ENCODE measurements at places on chromosomes 2 and 18. TPM values are rescaled to one million over a fixed set of nuclear protein-coding genes. Genes with fewer than 3 reads are reported as not detected.

- DNase-seq = no peak
Measured at GRCh38 chr18:44852818-44853217, 172.1 kb downstream of the SETBP1 start.

GRCh38 chr2:146952696-146953095, 892.1 kb upstream of the ACVR2A start:
- DNase-seq = peak; percentile 32

GRCh38 chr2:127423478-127423843, 5.2 kb downstream of the PROC start:
- DNase-seq = no peak

DNA sequence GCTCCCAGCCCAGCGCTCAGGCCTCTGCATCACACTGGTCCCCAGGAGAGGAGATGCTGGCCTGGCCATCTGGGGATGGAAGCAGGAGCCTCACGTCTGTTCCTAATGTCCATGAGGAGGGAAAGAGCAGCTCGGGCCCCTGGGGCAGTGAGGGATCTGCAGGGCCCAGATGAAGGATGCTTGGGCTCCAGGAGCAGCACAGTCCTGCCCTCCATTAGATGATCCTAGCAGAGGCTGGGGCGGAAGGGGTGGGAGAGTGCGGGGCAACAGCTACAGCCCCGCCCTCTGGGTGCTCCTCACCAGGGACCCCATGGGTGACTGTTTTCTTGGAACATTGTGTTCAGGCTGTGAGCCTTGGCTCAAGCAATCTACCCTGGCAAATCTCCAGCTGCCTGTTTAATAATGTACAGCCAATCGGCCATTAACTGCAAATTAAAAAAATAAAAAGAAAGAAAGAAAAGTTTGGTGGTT, 49.7 kb downstream of the TNS1 start:
- no peak for DNase-seq

DNA sequence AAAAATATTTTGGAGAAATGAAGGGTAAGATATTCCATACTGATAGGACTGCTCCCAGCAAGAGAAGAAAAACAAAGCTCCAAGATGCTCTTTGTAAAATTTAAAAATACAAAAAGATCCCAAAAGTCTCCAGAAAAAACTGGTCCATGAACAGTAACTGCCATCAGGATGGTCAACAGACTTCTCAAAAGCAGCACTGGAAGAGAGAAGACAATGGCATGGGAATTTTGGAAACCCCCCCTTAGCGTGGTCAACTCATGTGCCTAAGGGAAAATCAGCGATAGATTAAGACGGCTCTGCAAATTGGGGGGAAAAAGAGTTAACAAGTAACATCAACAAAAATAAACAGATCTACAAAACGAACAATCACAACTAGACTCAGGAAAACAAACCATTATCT, 23.6 kb downstream of the B4GALT6 start:
- DNase-seq = no peak

GRCh38 chr2:68127358-68128242, 30.1 kb upstream of the PNO1 start:
- no peak for DNase-seq

DNA sequence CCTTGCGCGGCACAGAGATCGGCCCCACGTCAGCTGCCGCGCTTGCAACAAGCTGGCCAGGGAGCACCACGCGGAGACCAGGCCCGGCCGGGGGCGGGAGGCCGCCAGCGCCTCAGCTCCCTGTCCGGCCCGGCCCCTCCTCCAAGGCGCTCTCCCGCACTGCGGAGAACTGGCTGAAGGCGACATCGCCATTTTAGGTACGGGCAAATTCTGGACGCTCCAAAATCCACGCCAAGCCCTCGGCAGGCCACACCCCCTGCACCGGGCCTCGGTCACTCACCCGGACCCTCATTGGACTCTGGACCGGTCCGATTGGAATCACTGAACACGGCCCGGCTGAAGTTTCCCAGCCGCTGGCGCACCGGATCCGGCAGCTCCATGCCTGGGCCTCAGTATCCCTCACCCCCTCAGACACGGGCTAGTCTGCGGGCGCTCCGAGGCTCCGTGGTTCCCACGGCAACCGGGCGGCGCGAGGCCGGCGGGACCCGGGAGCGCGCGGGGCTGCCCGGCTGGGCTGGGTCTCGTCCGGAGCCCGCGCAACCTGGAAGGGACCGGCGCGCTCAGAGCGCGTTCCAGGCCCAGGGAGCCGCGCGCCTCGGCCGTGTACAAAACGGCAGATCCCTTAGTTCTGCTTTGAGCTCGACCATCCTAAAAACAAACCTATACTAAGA, at the start of gene TMEM17:
TSS of gene TMEM17 (minus strand) at position 446 of the 671 bp plus-strand sequence. CDS start at position 380, 66 bp downstream.
- peak; percentile 37 for DNase-seq

- DNase-seq = no peak
Measured at GRCh38 chr2:128329607-128330006, 10.9 kb upstream of the HS6ST1 start.

DNA sequence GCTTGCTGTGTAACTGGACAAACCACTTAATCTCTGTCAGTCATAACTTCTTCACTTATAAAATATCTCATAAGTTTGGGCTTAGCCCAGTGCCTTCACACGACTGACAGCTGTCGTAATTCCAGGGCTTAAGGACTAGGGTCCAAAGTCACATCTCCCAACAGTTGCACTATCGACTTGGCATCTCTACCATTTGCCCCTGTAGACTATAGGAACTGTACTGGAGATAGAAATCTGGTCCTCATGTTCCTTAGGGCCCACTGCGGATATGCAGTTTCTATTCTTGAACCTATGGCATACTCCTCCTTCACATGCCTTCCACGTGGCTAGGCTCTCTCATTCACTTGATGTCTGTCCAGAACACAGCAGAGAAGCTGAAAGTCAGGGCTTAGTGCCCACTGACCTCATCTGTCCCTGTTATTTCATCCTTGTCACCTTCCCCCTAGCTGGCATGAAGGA, 2.7 kb downstream of the ABHD1 start:
- DNase-seq = no peak

DNA sequence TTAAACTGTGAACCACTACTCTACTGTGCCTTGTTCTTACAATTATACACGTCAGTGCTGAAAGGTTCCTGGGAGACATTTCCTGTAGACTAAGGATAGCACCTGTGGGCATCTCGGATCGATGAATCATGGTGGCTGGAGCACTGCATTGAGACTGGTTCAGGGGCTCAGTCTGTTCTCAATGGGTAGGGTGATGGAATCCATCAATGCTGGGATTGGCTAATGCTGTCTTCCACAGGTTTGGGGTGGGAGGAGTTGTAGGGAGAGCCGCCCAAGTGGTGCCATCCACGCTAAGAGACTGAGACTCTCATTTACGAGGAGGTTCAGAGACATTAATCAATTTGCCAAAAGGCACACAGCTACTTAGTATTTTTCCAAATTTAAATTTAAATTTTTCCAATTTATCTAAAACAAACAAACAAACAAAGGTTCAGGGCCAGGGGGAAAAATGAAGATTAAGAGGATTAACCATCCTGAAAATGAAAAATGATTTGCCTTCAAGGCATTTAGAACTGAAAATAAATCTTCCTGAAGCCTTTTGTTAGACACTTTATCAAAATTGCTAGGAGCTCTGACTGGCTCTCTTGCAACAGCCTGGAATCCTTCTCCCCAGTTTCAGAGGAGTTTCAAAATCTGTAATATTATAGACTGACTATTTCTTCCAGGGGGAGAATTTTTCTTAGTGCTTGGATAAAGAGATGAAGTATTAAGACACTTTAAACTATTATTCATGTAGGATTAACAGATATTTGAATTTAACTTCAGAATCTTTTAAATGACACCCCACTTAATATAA, 359.2 kb downstream of the TGIF1 start:
- no peak for DNase-seq

GRCh38 chr2:231391981-231392380, 3.5 kb upstream of the B3GNT7 start:
- DNase-seq = no peak

CCDC150 gene
- 5.7 TPM for total RNA-seq

SLC4A3 gene
- 12.2 TPM for total RNA-seq

COLEC11 gene
- 2.4 TPM for total RNA-seq

VWA3B gene
- not detected for total RNA-seq

DPYSL5 gene
- 0.63 TPM for total RNA-seq

All from epithelial cell of proximal tubule (primary cell).